SHP77 (cell line): ENCODE measurements at places on chromosomes 4 and X.

DNA sequence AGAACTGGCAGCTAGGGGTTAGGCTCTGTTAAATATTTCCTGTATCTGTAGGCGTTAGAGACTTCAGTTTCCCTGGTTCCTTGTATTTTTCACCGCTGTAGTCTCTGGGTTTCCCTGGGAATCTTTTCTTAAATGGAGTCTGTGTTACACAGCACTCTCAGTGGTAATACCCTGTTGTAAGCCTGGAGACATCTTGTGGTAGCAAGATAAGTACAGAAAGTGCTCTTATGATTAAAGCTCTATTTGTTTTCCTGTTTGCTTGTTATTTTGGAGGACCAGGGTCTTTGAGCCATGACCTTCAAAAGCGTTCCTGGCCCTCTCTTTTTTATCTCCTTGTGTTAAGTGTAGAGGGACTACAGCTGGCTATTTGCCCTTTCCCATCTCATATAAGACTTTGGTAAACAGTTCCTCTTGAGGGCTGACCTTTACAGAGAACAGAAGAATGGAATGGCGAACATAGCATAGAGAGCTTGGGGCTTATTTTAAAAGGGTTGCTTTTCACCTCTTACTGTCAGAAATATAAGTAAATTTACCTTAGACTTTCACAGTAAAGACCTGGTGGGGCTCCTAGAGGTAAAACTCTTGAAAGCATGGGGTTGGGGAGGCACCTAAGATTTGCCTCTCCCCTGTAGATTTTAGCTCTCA is 782.5 kb downstream of the FAT4 start:
- DNase-seq: peak; percentile 27

DNA sequence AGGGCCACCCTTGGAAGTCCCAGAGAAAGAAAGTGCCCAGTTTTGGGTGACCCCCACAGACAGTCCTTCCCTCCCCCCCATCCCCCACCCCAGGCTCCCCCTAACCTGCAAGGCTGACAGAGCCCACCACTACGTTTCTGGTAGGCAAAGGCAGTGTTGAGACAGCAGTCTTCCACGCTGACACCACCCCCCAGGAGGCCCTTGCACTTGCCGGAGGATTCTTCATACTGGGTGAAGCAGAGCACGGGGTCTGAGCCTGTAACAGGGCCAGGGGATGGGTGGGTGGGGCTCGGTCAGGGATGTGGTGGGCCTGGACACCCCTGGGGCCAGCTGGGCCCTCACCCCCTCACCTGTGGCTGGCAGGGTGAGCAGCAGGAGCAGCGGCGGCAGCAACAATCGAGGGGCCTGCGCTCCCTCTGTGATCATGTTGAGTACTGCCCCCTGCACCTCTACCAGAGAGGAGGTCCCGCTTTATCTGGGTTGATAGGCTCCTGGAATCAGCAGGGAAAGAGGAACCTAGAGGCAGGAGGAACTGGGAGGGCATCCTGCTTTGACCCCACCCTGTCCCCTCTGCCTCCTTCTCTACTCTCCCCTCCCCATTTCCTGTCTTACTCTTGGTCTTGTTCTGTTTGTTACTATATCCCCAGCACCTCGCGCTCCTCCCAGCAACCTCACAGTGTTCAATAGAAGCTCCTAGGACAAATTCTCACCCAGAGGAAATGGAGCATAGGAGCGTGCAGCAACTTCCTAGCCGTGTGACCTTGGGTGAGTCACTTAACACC is at the start of gene CFP:
Gene CFP (minus strand): TSS at position 512 of the 782 bp plus-strand sequence. CDS start 86 bp downstream, at position 426.
- DNase-seq: no peak

DNA sequence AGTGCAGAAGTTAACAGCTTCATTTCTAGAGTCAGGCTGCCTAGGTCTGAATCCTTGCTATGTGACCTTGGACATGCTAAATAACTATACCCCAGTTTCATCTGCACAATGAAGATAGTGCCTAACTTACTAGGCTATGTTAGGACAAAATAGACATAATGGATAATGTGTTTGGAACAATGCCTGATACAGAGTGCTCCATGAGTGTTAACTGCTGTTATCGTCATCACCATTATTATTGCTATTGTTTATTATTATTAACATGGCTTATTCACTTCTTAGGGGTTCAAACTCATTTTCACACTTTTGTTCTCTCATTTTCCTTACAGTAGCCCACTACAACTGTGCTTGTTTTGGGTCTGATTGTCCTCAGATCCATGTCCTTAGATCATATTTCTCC is 467.7 kb downstream of the SH2D1A start:
- no peak for DNase-seq

DNA sequence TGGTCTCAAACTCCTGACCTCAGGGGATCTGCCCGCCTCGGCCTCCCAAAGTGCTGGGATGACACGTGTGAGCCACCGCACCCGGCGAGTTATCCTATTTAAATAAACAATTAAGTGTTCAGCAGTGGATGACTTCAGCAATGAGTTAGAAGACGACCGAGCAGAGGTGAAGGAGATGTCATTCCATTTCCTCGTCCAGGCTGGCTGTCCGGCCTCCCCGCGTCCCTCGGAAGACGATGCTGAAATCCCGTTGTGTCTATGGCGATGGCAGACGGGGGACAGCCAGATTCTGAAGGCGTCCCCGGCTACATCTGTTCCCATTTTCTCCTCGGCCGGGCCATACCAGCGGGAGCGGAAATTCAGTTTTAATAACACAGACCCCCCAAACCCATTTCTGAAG is 209.8 kb downstream of the CRLF2 start:
- DNase-seq: no peak

DNA sequence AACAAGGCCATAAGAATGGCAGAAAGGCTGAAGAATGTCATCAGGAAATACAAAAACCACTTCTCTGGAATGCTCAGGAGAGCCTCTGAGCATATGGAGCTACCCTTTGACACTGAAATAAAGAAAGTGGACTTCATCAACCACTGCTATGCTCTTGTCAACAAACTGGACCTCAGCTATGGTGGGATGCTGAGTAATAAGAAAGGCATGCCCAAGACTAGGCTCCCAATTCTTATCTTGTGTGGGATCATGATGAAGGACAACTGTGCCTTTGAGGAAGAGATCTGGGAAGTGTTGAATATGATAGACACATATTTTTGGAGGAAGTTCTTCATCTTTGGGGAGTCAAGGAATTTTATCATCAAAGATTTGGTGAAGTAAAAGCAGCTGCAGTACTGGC is 86.9 kb upstream of the MAGEB16 start:
- no peak for DNase-seq

- DNase-seq: peak; percentile 13
Observed at GRCh38 chrX:40278340-40279090, 180.8 kb upstream of the BCOR start.

GRCh38 chrX:51804741-51805140 is 61.5 kb downstream of the GSPT2 start:
- DNase-seq: no peak

GRCh38 chrX:2628751-2629315 is 62.3 kb upstream of the CD99 start:
- no peak for DNase-seq

GRCh38 chr4:166518315-166518714 is 645.3 kb downstream of the TLL1 start:
- DNase-seq: no peak

- no peak for DNase-seq
Observed at GRCh38 chr4:42655921-42656678, 805 bp downstream of the ATP8A1 start.

- DNase-seq: no peak
Observed at GRCh38 chr4:35025152-35025834, 1219.0 kb downstream of the ARAP2 start.

GRCh38 chr4:85953651-85954018 is 406.2 kb downstream of the MAPK10 start:
- DNase-seq: no peak

GRCh38 chr4:156378033-156378665 is 424.5 kb upstream of the CTSO start:
- no peak for DNase-seq

DNA sequence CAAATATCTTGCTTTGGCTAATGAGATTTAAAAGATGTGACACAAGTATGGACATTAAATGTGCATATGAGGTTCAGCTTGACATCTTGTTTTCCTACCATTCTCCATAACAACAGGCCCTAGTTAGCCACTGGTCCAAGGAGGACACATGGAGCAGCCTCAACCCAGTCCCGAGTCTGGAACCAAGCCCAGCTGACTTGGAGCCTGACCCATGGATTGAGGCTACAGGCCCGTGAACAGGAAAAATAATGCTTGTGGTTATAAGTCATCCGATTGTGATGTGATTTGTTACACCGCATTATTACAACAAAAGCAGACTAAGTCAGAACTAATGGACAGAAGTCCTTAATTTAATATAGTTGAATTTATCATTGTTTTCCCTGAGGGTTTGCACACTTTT is 123.2 kb upstream of the BANK1 start:
- no peak for DNase-seq

- DNase-seq: no peak
Observed at GRCh38 chr4:80913381-80913780, 117.1 kb upstream of the BMP3 start.

GRCh38 chrX:129642641-129643040 is 12.1 kb downstream of the APLN start:
- no peak for DNase-seq

GRCh38 chrX:40570346-40571093 is 10.2 kb upstream of the ATP6AP2 start:
- DNase-seq: no peak

DNA sequence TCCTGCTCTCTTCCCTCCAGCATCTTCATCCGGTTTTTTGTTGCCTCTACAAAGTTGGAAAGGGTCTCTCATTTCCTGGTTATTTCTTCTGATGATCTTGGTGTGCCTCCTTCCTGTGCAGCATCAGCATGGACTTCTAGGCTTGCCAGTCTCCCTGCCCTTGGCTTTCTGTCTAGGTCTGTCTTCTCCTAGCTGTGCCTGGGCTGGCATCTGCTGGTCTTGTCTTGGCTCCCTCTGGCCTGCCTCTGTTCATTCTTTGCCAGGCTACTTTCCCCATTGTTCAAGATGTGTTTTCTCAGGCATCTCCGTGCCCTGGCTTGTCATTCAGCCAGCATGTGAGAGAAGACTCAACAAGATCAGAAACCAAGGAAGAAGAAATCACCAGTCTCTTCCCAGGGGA is 9.7 kb downstream of the ZNF275 start:
- no peak for DNase-seq

- DNase-seq: no peak
Observed at GRCh38 chr4:2322841-2323240, 60.9 kb upstream of the MXD4 start.

DNA sequence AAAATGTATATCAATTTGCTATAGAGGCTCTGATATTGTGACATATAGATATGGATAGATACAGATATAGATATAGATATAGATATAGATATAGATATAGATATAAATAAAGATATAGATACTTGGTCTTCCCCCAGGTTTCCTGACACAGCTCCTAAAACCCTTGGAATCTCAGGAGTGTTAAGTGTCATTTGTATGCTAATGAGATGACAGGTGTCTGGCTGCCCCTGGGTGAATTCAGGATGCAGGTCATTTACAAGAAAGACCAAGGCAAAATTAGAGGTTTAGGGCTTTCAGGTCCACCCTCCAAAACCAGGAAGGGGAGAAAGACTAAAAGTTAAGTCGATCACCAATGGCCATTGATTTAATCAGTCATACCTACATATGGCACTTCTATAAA is 1034.8 kb downstream of the PDHA2 start:
- DNase-seq: no peak

DNA sequence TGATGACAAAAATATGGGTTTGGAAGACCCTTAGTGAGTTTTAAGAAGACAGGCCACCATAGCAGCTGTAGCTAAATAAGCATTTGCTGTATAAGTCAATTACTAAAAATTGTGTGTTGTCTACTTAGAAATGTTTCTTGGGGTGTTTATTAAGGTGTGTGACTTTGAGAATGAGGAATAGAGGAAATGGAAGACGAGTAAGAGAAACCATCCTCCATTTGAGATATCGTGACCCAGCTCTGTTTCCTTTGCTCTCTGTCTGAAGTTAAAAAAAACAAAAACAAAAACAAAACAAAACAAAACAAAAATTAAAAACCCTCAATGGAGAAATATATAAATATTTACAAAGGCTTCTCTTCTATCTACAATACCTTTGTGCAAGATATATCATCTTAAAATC is 41.7 kb upstream of the FAM9C start:
- no peak for DNase-seq

- no peak for DNase-seq
Observed at GRCh38 chrX:2974961-2975360, 31.4 kb upstream of the ARSH start.

DNA sequence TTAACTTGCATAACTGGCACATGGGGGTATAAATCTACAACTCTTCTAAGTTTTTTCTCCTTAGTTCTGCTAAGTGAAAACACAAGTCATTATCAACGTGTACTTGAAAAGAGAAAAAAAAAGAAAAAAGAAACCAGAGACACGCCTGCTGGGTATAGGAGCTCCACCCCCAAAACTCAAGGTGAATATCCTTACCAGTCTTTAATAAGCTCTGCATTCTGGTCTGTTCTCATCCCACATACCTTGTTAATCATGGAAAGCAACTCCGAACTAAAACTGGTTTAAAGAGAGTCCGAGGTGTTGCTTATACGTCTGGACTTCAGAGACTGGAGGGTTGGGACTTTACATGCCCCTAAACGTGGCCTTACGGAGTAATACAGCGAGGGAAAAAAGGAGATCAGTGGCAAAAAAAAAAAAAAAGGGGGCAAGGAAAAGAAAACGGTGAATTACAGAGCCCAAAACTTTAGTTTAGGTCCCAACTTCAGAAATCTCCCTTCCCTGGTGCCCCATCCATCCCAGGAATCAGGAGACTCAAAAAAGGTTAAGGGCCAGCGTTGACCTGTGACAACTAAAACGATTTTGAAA is 1.0 kb downstream of the PGRMC2 start:
- DNase-seq: no peak

DNA sequence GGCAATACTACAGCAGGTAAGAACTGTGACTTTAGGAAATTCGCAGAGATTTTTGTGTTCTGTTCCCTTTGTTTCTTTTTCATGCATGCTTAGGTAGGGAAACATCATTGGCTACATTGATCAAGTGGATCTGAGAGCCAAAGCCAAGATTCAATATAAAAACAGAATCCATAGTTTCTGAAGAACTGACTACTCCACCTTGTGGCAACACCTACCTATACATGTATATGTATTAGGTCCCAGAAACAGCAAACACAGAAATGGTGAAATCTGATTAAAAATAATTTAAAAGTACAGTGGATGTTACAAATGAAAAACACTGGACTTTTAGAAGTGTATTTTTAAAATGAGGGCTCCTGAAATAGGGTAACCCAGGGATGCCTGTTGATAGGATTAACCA is 322.6 kb upstream of the MAOA start:
- no peak for DNase-seq

DNA sequence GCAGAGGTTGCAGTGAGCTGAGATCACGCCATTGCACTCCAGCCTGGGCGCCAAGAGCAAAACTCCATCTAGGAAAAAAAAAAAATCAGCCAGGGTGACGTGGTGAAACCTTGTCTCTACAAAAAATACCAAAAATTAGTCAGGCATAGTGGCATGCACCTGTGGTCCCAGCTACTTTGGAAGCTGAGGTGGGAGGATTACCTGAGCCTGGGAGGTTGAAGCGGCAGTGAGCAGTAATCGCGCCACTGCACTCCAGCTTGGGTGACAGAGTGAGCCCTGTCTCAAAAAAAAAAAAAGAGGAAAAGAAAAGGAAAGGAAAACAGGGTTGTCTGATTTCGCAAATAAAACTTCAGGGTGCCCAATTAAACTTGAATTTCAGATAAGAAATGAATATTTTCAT is 106.1 kb downstream of the RBM47 start:
- no peak for DNase-seq
